IPS DF 19.7 (cell line): ENCODE measurements at places on chromosomes 1 and 21.

- DNase-seq: no peak
These were observed 30.4 kb downstream of the ZNF281 start for GRCh38 chr1:200379432-200379757.

- DNase-seq: no peak
These were observed 839.4 kb upstream of the ADAMTS5 start for GRCh38 chr21:27806281-27806680.

DNA sequence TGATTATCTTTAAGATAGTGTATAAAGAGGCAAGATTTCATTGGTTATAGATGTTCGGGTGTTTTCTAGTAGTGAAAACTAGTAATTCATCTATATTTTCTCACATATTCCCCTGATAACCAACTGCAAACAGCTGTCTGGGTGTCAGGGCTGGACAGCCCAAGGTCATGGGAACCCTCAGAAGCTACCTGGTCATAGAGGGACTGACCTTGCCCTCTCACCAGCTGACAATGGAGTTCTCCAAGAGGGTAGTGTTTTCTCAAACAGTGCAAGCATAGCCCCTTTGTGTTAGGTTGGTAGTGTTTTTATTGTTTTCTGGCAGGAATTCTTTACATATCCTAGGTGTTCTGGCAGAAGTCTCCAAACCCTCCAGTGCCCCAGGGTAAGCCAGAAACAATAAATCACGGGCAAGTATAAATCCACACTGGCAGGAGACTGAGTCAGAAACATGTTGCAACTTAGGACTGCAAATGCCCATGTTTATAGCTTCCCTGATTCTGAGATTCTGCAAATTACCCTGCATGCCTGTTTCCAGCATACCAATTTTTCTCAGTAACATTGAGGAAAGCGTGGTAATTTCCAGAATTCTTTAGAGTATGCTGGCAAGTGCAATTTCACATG lies 82.8 kb upstream of the ATP1A1 start:
- DNase-seq: no peak

DNA sequence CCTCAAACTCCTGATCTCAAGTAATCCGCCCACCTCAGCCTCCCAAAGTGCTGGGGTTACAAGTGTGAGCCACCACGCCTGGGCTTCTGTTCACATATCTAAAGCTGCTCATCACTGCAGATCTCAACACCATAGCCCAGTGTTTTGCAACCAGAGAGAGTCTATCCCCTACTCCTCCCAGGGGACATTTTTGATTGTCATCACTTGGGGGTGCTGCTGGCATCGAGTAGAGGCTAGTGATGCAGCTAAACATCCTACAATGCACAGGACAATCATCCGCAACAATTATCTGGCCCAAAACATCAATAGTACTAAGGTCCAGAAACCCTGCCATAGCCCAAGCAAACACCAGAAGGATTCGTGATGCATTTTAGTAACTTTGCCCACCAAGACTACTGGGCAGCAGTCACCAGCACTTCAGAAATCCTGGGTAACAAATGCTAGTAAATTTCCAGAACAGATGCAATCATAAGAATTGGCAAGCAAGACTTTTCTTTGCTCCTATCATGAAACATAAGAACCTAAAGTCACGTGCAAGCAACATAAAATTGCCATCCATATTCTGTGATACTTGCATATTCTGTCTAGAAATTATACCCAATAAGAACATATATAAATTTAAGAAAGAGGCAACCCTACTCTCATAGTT lies 159.2 kb downstream of the APP start:
- DNase-seq: no peak

DNA sequence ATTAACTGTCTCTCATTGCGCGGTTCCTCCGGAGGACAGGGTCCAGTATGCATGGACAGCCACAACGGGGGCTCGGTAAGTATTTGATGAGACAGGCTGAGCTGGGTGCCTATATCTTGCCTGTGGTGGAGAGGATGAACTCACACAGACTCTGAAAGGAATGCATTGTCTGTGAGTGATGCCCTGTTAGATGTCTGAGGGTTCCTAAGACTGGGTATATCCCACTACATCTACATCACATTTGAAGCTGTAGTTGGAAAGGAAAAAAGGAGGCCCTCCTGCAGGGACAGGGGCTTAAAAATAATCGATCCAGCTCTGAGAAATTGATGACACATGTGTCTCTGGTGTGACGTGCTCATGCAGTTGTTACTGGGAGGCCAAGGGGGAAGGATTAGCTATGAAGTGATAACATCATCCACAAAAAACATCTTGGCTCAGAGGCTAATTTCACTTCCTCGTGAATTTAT lies 1.9 kb downstream of the ADARB1 start:
- DNase-seq: no peak

- DNase-seq: no peak
These were observed 6.1 kb downstream of the NUP210L start for GRCh38 chr1:154148807-154149206.

DNA sequence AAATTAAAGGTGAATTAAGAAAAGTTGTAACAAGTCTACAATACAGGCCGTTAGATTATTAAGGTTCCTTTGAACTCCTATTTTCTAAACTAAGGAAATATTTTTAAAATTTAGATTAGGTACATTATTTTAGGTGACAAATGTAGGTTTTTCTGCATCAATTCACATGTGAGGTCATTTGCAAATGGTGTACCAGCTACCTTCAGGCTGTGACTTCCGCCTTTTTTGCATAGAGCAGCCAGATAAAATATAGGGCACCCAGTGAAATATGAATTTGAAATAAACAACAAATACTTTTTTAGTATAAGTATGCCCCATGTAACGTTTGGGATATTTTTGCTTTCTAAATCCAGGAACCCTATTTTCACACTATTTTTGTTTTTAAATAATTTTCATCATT lies 544.0 kb downstream of the LMO4 start:
- no peak for DNase-seq

- DNase-seq: no peak
These were observed 516.6 kb upstream of the RGS18 start for GRCh38 chr1:191641420-191642260.

- DNase-seq: no peak
These were observed 54.0 kb upstream of the CNN3 start for GRCh38 chr1:94980582-94981574.

DNA sequence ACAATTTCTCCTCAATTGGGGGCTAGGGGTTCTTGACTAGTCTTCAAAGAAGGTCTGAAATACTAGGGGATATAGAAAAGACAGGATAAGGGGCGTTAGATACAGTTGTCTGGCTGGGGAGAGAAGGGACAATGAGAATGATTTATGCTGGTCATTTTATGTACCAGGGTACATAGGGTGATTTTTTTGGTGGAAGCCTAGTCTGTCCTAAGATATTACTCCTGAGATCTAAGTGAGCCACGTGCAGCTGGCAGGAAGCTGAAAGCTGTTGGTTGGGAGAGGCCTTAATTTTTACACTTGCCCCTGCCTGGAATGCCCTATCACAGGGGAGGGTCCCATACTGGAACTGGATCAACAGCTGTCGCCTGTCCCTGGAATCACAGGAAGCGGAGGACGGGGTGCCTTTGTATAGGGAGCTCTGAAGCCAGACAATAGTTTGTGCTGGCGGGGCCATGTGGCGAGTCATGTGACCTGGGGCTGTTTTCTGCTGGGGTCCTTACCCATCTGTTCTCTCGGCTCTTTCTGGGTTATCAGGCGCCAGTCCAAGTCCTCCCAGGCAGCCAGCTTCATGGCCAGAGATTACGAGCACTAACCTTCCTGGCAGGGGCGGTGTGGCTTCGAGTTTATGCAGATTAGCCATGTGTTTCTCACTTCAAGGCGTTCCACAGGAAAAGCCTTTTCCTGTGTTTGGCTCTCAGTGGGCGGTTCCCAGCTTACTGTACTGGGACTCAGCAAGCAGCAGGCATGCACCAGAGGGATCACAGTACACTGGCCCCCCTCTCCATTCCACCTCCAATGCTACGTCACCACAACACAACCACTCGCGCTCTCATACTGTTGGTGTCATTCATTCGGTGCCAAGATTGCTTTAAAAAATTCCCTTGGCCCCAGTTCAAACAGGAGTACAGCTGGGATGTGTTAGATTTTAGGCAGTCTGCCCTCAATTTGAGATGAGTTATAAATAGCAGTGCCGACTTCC lies 27.5 kb downstream of the ARID1A start:
- peak; percentile 76 for DNase-seq

- no peak for DNase-seq
These were observed 24.4 kb upstream of the TENT5C start for GRCh38 chr1:117581391-117581943.

DNA sequence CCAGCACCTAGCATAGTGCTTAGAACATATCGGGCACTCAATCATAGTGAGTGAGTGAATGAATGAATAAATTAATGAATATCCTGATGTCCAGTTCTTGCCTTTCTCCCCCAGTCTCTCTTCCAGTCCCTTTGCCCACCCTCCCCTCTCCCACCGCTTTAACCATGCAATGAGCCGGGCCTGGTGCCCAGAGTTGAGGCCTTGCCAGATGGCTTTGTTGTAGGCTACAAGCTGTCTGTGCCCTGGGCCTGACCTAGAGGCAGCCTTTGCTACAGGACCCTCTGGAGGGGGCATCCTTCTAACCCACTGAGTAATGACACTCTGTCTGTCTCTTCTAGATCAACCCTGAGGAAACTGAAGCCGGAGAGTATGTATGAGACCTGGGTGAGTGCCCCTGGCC lies 6.9 kb downstream of the CASQ1 start:
- no peak for DNase-seq

GRCh38 chr1:33727310-33727709 lies 136.6 kb upstream of the HMGB4 start:
- DNase-seq: no peak

- peak; percentile 35 for DNase-seq
These were observed 29.3 kb downstream of the KRTAP10-1 start for GRCh38 chr21:44510508-44511218.

GRCh38 chr1:4638345-4638729 lies 16.1 kb upstream of the AJAP1 start:
- no peak for DNase-seq
